Cerebellum (tissue), 4 donors: ENCODE measurements at places on chromosomes 4 and X.
A peak's percentile ranks its signal among the peaks of the same experiment; 100 is the strongest.

DNA sequence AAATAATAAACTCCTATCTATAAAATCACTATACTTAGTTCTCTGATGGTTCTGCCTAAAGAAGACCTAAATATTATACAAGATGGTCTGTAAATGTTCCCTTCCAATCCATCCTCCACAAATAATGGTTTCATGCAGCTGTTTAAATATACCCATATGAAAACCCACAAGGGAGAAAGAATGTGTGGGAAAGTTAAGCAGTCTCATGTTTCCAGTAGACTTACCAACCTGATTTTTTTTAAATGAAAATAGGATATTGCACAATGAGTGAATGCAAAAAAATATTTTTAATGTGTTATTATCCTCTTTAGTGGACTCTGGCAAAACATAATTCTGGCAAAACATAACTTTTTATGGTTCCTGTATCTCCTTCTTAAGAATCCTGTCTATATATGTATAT is 23.3 kb downstream of the CAMK2D start:
- no peak for DNase-seq

DNA sequence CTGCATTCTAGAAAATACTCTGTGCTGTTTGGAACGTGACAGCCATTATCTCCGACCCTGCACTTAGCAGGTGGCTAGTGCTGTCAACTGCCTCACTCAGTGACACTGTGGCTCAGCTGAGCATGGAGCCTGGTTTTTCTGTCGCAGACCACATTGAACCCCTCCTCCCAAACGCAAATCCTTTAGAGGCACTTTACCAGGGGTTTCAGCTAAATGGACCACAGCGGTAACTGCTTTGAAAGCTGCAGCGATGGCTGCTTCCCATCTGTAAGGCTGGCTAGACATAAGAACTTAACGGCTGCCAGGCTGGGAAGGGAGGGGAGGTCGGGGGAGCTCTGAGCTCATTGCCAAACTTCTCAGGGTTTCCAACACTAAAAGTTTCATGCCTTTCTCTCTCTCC is 8.1 kb downstream of the SLC34A2 start:
- DNase-seq: no peak

DNA sequence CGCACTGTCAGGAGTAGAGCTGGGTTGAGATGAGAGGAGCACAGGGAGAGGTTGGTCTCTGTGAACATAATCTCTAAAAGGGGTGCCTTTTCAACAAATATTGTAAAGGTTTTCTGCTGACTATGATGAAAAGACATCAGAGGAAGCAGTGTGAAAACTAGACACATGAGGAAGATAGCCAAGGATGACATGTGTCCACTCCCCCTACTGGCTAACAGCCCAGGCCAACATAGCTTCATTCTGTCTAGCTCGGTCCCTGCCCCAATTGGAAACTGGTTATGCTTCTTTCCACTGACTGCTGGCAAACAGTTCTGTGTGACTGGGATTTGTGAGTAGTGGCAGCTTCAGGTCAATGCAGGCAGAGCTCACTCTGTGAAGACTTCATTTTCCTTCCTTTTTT is 115.4 kb upstream of the ESX1 start:
- DNase-seq: peak; percentile 7

DNA sequence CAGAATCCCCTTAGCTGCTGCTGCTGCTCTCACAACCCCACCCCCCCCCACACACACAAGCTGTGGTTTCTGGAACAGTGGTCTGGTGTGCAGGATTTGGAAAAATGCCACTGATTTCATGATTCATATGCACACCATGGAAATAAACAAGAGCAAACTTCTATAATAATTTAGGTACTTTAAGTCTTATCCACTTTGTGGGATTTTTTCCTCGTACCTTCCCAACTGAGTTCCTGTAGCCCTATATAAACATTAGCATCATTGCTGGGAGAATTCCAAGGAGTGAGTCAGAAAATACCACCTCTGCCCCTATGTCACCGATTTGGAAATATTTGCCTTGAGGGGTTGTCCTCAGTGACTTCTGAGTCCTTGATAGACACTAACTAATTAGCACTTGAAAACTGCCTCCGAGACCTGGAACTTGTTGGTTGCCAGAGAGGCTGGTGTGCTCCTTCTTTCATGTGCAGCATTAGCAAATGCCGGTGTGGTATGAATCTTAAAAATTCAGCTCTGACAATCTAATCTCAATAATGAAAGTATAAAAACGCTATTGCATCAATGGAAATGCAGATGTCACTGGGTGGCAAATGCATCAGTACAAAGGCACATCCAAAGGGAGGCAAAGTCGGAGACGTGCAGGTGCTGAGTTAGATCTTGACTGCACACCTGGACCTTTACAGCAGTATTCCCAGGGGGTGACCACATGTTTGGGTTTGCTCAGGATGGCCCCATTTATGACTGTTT is 61.8 kb downstream of the CPE start:
- no peak for DNase-seq

GRCh38 chr4:148112231-148112982 is 329.8 kb downstream of the NR3C2 start:
- DNase-seq: no peak

DNA sequence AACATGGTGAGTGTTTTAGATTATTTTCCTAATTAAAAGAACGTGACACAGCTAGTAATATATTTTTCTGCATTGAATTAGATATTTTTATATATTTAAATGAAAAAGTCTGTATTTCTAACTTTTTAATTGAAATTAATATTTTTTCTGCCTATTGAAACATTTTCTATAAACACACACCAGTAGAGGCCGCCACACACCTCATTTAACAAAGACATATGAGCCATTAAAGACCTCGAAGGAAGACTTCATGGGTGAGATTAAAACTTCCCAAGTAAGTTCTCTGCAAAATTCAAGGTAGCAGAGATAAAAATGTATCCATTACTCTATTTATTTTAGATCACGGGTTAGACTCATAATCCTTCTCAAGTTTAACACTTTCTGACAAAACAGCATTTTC is 8.3 kb downstream of the SLITRK2 start:
- DNase-seq: no peak

GRCh38 chrX:73963682-73964081 is 340.3 kb upstream of the ZCCHC13 start:
- no peak for DNase-seq

- DNase-seq: no peak
Measured at GRCh38 chr4:151955721-151956380, 195.0 kb upstream of the GATB start.

DNA sequence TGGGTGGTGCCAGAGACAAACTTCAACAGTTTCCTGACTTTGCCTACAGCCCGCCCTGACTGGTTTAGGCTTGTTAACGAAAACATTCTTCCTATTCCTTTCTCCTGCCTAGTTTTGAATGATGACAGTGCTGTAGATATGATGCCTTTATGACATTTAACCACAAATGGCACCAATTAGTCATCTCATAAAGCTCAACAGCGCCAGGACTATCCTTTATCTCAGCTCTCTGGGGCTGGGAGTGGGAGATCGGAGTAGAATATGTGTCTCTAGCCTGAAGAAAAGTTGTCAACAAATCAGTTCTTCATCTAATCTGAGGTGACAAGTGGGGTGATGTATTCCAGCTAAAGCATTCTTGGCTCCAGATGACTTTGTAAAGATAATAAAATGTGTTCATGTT is 64.6 kb upstream of the SH3RF1 start:
- DNase-seq: no peak
